Neural progenitor cell (in vitro differentiated cells): ENCODE measurements at places on chromosomes 1 and 21. TPM values are rescaled to one million over a fixed set of nuclear protein-coding genes. Genes with fewer than 3 reads are reported as not detected.
A peak's percentile ranks its signal among the peaks of the same experiment; 100 is the strongest.

DNA sequence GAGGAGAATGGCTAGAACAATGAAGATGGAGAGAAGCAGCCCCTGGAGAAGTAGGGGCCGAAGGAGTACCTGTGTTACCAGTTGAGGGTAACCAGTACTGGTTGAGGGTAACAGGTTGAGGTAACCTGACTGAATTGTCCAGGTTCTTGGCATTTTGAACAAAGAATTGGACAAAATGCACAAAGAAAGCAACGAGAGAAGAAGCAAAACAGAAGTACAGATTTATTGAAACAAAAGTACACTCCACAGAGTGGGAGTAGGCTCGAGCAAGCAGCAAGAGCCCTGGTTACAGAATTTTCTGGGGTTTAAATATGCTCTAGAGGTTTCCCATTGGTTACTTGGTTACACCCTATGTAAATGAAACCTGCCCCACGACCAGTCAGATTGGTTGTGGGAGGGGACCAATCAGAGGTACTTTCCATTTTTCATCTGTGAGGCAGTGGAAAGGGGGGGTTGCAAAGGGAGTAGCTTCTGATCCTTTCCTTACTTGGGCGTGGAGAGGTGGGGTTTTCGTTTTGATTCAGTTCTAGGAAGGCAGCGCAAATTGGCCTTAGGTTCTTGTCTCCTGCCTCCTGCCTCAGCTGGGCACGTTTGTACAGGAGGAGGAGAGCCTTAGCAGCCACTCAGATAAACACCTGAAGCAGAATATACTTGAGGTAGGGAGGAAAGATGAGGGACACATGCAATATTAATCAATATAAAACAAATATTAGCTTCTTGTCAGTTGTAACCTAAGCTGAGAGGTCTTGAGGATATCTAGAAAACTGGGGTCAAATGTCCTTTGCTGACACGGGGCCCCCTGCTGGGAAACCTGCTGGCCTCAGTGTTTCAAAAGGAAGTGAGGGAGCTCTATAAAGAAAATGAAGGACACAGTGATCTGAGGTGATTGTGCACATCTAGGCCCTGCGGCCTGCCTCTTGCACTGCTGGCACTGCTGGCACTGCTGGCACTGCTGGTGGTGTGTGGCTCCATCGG lies 14.3 kb upstream of the LSM10 start:
- DNase-seq = peak; percentile 16

DNA sequence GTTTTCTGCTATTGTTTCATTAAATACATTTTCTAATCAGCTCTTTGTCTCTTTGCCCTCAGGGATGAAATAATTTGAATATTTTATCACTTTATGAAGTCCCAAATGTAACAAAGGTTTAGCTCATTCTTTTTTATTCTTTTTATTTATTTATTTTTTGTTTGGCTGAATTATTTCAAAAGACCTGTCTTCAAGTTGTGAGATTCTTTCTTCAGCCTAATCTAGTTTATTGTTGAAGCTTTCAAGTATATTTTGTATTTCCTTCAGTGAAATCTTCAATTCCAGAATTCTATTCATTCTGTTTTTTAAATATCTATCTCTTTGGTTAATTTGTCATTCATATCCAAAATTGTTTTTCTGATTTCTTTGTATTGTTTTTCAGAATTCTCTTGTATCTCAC lies 10.8 kb downstream of the LY9 start:
- DNase-seq = no peak

GRCh38 chr1:150876119-150876454 lies 312 bp downstream of the ARNT start:
- DNase-seq = no peak

Gene GBP5
- total RNA-seq = not detected in 2 replicates

Gene OR2G6
- total RNA-seq = not detected in 2 replicates

- DNase-seq = peak; percentile 37
Observed at GRCh38 chr1:905071-905749, 18.5 kb upstream of the SAMD11 start.

GRCh38 chr1:241816008-241816407 lies 32.0 kb upstream of the EXO1 start:
- no peak for DNase-seq

DNA sequence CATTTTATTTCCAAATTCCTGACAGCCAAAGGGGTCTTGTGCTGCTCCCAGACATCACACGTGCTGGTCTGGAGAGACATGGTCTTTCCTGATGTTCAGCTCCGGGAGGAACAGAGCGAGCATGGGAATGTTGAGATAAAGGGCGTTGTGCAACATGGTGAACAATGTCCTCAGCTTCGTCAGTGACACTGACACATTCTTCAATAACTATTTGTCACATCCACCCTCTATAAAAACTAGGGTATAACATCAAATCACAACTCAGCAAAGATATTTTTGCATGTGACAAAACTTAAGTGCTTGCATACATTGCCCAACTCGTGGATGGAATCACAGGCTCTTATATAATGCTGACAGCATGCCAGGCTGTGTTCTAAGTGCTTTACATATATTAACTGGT lies 42.4 kb upstream of the GRHL3 start:
- no peak for DNase-seq

DNA sequence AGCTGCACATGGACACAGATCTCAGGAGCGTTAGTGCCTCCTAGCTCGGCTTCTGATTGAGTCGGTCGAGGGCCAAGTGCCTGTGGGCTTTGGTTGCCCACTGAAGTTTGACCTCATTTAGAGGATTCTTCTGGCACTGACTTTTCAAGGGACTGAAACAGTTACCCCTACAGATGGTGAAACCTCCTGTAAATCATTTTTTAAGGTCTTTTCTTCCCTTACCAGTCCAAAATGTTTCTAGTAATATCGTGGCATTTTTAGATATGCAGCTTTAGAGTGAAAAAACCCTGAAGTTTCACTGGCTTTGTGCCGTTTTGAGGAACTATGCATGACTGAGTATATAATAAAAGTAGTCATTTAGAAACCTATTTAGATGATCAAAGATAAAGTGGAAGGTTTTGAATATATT lies 34.7 kb upstream of the L1TD1 start:
- DNase-seq = no peak

DNA sequence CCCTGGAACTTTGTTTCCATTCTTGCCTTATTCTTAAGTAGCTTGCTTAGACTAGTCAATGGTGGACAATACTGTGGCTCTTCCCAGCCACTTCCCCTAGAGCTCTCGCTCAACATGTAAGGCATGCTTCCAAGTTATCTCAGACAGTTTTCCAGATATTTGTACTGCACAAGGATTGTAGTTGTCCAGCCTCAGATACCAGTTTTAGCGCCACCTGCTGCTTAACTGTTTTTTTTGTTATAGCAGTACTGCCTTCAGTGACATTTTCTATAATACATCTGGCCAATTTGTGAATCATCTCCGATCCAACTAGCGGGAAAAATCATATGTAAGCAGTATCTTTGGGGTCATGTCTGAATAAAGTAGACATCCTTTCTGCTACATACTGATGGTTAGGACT lies 346.7 kb upstream of the ADGRL4 start:
- DNase-seq = peak; percentile 47

Gene AUNIP
- 15.2 and 17.1 TPM in 2 replicates for total RNA-seq

DNA sequence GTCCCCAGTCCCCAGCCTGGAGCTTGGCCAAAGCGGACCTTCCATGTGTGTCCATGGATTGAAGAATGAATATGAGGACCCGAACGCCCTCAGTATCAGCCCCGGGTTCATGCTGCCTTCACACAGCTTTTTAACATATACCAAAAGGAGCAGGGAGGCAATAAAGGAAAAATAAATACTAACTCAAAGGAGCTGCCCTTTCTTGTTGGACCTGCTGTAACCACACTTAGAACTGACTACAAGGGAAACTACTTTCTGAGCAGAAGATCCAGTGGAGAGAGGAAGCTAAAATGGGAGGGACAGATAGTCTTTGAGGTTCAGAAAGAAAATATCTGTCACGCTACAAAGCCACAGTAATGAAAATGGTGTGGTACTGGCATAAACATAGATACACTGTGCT lies 48.6 kb downstream of the CNN3 start:
- DNase-seq = no peak

DNA sequence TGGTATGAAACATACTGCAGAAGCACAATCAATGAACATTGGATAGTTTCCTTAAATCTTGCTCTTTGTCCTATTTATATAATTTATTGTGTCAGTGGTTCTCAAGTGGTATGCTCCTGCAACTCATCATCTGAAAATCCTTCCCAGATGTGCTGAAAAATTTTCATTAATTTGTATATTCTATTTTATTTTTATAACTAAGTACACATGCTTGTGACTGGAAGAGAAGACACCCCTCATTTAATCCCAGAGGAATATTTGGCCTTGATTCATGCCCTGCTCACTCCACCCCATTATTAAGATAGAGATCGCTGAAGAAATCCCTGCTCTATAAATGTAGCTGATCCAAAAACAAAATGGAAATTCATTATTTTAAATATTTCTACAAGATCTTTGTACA lies 870.5 kb upstream of the CXADR start:
- no peak for DNase-seq

DNA sequence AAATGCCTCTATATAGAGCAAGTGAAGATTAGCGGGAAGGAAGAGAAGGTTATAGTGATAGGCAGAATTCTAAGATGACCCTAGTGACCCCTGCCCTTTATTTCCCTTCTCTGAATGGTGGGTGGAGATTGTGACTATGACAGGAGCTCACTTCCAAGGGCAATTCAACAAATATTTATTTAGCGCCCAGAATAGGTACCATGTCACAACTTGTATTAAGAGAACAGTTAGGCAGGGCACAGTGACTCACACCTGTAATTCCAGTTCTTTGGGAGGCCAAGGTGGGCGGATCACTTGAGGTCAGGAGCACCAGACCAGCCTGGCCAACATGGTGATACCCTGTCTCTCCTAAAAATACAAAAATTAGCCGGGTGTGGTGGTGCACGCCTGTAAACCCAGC lies 236.0 kb upstream of the POGK start:
- DNase-seq = no peak

Gene THEM5
- not detected in 2 replicates for total RNA-seq

DNA sequence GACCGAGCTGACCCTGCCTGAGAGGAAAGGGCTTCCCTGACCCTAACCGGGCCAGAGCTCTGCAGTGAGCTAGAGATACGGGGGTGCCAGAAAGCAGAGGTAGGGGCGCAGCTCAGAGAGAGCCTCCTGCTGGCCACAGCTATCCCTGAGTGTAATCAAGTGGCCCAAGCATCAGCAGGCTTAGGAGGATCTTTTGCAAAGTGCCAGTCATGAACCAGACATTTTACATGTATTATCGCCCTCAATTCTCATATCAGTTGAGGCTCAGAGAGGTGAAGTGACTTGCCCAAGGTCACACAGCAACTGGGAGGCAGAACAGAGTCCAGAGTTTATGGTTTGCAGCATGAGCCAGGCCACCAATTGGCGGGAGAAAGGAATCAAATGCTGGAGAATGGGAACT lies 7.0 kb upstream of the ID3 start:
- DNase-seq = peak; percentile 29

- DNase-seq = no peak
Observed at GRCh38 chr21:45155910-45156309, 81.5 kb downstream of the ADARB1 start.

Gene VANGL2
- 23.0 and 46.6 TPM in 2 replicates for total RNA-seq

DNA sequence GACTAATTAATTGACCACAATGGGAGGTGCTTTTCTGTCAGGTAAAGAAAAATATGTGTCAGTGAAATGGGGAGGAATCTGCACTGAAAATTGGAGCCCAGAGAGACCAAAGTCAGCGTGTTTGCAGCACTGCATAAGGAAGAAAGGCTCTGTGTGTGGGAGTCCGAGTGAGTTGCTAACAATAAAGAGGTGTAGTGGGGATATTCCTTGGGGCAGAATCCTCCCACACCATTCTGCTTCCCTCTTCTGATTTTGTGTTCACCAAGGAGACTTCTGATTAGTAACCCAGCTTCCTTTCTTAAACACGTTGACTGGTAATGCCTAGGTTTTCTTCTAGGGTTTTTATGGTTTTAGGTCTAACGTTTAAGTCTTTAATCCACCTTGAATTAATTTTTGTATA lies 240.5 kb downstream of the RPS6KC1 start:
- no peak for DNase-seq

DNA sequence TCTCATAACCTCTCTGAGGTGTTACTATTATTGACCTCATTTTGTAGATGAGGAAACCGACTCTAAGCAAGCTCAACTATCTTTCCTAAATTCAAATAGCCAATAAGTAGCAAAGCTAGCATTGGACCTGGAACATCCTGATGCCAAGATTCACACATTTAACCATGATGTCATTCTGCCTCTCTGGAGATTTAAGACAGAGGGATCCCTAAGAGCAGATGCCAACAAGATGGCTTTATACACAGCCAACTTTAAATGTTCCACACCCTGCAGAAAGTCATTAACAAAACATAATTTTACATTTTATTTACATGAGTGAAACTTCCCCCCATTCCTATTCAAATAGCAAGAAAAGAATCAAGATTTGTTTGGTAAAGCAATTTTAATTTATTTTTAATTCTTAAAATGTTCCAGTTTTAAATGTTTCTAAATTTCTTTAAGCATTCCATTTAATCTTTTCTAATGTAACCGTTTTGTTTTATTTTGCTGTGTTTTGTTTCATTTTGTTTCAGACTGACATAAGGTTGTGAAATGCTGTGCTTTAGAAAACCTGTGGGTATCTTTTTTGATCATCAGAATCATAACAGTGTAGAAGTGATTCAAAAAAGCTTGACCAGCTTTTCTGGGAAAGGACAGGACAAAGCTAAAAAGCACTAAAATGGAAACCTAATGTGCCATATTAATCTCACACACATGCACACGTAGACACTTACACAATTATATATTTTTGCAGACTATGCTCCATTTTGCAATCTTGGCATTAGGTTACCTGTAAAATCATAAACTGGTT lies 7.6 kb upstream of the VAV3 start:
- no peak for DNase-seq

Gene KIF14
- 39.0 and 60.2 TPM in 2 replicates for total RNA-seq

Gene ANKRD35
- total RNA-seq = 1.1 and 1.9 TPM in 2 replicates

GRCh38 chr1:62906428-62906886 lies 122.5 kb downstream of the ATG4C start:
- peak; percentile 55 for DNase-seq

- DNase-seq = no peak
Observed at GRCh38 chr1:243950166-243950565, 100.1 kb upstream of the AKT3 start.

Gene MCOLN2
- 0.11 and 0.59 TPM in 2 replicates for total RNA-seq

- peak; percentile 9 for DNase-seq
Observed at GRCh38 chr1:210653771-210654170, 325.1 kb downstream of the HHAT start.

DNA sequence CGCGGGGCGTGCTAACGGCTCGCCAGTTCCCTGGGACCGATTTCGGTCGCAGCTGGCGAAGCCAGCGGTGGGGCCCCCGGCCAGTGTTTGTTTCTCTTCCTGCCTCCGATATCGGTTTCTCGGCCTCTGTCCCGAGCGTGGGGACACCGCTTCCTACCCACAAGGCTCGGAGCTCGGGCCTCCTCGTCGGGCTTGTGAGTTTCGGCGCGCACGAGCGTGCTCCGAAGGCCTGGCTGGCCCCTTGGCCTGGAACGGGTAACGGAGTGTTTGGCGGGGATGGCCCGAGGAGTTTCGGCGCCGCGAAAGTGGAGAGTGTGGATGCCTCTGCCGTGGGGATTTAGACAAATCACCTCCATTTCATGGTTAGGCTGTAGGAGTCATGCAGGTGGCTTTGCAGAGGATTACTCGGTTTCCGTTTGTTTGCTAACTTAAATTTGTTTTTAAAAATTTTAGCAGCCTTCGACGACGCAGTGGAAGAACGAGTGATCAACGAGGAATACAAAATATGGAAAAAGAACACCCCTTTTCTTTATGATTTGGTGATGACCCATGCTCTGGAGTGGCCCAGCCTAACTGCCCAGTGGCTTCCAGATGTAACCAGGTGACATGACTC lies 559 bp downstream of the RBBP4 start:
- DNase-seq = no peak
